NCI-H1436 (cell line): ENCODE measurements at places on chromosomes 2 and 18.

- DNase-seq, result peak; percentile 76
These were observed 132.3 kb upstream of the TFPI start for GRCh38 chr2:187686416-187687024.

DNA sequence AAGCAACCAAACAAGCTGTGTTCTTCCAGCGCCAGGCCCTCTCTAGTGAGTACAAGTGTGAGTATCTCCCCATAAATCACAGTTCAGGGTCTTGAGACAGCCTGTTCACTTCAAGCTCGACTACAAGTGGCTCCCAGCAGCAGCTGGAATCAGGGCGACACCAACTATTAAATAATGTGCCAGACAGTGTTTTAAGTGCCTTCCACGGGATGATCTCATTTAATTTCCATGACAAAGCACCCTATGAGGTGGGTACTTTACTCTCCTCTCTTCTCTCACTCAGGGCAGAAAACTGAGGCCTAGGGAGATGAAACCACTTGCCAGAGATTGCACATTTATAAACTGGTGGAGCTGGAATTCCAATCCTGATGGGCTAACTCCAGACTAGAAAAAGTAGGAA lies 2.6 kb upstream of the FAM136A start:
- peak; percentile 80 for DNase-seq

GRCh38 chr2:18910843-18911242 lies 321.5 kb upstream of the NT5C1B start:
- no peak for DNase-seq

DNA sequence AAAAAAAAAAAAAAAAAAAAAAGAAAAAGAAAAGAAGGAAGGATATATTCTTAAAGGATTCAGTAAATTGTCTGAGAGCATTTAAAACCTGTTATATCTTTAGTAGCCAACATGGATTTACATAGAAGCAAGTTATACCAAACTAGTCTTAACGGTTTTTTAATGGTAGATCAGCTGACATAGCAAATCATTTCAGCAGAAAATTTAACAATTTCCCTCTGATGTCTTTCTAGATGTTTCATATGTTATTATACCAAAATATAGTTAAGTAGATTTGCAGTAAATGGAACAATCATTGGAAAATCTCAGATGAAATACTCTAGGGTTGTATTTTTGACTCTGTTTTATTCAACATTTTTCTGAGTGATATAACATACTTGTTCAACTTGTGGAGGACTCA lies 72.9 kb downstream of the BABAM2 start:
- no peak for DNase-seq

- no peak for DNase-seq
These were observed 42.5 kb downstream of the MYO7B start for GRCh38 chr2:127577973-127578372.

GRCh38 chr2:120320318-120320851 lies 25.6 kb upstream of the INHBB start:
- DNase-seq, result no peak

DNA sequence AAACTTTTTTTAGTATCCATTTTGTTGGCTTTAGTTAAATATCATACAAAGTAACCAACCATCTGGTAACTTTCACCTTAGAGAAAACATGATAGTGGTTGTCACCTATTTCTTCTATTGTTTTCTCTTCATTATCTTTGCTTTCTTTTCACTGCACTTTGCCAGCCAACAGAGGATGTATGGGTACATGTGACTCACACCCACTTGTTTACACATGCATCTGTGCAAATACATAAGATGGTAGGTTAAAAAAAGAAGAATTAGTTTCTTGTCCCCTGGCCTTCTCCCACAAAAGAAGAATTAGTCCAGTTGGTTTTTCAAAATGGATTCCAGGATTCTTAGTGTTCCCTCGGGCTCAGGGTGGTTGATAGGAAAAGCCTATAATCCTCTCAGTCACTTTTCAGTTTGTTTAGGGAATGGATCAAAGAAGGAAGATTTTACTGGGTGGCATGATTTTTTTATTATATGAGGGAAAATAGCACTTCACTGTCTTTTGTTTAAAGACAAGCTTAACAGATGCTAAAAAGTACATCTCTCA lies 46.6 kb downstream of the CDK15 start:
- DNase-seq, result no peak

DNA sequence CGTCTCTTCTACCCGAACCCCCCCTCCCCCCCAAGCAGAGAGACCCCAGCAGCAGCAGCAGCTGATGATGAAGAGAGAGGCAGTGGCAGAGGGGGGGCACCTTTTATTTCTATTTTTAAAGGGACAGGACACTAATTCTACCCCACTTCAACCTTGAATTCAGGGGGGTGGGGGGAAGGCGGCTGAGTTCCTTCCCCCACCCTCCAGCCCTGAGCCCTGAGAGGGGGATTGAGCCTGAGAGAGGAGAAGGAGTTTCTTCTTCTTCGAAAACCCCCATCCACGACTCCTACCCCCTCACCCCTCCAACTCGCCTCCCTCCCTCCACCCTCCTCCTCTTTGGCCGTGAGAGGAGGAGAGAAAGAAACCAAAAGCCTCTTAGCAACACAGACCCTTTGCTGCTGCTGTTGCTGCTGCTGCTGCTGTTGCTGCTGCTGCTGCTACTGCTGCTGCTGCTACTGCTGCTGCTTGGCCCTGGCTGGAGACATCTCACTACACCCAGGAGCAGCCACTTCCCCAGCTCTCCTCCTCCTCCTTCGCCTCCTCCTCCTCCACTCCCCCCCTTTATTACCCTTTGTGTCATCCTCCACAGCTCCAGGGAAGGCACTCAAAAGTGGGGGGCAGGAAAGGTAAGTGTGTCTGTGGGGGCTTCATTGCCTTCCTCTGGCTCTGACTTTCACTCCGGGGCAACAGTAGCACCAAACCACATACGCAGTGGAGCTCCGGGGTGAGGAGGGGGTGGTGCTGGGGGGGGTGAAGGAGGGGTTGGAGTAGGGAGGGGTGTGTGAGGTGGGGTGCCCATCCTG lies at the start of gene MBD5:
MBD5 (plus strand) TSS at position 33 of the 803 bp plus-strand sequence.
- DNase-seq, result peak; percentile 65

DNA sequence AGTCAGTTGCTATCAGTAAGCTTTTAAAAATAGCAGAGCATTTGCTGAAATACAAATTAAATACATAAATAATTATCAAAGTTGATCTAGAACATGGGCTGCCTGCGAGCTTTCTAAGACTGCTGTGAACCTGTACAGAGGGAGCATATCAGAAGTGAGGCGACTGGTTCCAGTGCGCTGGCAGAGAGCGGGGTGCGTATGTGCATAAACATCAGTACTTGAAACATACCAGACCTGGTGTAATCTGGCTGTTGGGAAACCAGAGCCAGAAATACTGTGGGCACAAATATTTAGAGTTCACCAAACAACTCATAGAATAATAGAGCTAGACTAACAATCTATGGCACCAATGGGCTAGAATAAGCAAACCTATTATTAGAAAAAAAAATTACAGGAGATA lies 27.3 kb downstream of the PDIA6 start:
- no peak for DNase-seq

DNA sequence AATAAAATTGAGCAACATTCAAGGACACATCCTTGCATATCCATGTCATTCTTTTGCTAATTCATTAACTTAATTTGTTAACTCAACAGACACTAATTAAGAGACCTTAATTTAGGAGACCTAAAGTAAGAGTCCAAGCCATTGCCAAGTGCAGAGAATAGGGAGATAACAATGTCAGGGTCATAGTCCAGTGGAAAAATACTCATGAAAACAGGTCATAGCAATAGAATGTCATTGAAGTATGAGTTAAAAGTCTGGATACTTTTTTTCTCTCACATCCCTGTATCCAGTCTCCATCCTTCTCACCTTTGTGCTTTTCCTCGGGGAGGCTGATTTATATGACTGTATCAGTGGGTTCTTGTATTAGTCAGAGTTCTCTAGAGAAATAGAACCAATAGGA lies 26.6 kb upstream of the DPP4 start:
- no peak for DNase-seq

DNA sequence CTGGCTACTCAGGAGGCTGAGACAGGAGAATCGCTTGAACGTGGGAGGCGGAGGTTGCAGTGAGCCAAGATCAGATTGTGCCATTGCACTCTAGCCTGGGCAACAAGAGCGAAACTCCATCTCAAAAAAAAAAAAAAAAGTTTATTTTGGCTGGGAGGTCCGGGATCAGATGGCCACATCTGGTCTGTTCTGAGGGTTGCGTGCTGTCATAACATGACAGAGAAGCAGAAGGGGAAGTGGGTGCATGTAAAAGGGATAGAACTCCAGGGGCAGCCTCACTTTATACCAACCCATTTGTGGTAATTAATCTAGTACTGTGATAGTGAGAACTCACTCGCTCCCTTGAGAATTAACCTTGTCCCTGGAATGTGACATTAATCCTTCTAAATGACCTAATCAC lies 101.2 kb downstream of the PTPN4 start:
- no peak for DNase-seq

DNA sequence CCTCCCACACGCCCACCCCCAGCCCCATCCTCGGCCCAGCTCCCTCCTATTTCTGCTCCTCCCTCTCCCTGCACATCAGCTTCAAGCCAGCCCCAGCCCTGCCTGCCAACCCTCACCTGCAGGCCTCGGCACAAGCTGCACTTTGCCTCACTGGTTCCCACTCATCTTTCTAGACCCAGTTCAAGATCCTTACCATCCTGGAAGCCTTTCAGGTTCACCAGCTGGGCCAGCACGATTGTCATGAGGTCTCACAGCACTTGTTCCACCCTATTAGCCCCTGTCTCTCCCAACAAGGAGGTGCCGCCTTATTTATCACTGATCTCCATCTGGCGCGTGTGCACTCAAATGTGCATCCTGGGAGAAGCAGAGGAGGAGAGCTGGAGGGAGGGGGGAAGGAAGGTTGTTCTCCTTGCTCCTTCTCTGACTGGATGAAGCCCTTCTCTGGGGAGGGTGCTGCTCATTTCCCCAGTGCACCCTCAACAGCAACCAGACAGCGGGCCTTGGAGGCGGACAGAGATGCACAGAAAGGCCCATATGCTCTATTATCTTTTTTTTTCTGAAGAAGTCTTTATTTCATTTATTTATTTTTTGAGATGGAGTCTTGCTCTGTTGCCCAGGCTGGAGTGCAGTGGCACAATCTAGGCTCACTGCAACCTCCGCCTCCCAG lies 15.5 kb upstream of the BIN1 start:
- no peak for DNase-seq

- DNase-seq, result no peak
These were observed 13.1 kb upstream of the CRACDL start for GRCh38 chr2:98948956-98949739.

DNA sequence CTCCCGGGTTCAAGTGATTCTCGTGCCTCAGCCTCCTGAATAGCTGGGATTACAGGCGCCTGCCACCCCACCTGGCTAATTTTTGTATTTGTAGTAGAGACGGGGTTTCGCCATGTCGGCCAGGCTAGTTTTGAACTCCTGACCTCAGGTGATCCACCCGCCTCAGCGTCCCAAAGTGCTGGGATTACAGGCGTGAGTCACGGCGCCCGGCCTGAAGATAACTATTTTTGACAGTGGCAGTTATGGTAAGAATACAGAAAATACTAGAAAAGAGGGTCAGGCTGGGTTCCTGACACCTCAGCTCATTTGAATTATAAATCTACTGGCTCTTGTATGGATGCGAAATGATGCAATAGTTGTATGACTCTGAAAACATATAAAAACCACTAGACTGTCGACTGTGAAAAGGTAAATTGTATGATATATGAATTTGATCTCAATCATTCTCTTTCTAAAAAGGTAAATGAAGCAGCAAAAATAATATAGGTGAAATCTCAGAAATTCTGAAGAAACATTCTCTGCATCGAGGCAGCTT lies 11.1 kb upstream of the DGKD start:
- no peak for DNase-seq

GRCh38 chr18:75837316-75837715 lies 409.8 kb upstream of the SMIM21 start:
- DNase-seq, result no peak

- no peak for DNase-seq
These were observed 61.1 kb downstream of the CABLES1 start for GRCh38 chr18:23196119-23197007.

- no peak for DNase-seq
These were observed 187.5 kb upstream of the ACVR2A start for GRCh38 chr2:147657086-147658000.

DNA sequence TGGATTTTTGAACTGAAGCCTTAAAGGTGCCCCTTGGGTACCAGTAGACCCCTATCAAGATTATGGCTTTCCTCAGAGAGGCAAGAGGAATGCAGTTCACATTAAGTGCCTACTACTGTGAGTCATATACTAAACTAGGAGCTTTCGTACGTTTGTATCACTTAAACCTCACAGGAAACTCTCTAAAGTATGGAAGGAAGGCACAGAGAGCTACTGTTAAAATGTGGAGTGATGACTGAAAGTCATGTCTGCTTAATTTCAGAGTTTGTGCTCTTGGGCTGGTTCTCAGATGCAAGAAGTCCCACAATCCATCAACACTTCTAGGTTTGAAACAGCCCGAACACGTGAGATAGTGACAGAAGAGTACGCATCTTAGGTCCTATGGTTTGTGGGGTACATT lies 4.7 kb downstream of the PLCL1 start:
- no peak for DNase-seq

DNA sequence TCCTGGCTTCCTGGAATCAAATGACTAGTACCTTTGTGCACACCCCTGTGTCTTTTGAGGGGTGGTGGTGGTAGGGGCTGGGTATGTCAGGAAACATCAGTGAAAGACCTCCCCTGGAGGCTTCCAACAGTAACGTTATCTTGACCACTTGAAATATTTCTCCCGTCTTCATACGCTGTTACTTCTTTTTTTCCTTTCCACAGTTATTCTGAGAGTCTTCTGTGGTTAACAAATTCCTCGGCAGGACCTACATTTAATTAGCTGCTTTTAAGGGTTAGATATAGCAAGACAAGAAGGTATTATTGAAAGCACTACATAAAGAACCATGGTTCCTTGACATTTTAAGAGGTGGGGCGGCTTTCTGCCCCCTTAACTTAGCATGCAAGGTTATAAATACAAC lies 34.6 kb downstream of the UGP2 start:
- no peak for DNase-seq

- no peak for DNase-seq
These were observed 18.3 kb upstream of the ALLC start for GRCh38 chr2:3639653-3640052.

GRCh38 chr2:100359576-100359975 lies 37.3 kb upstream of the LONRF2 start:
- no peak for DNase-seq

- DNase-seq, result no peak
These were observed 45.6 kb downstream of the DIPK1C start for GRCh38 chr18:74411475-74411874.
